ENCODE measurements at places on chromosomes 4 and X.
A peak's percentile ranks its signal among the peaks of the same experiment; 100 is the strongest.

GRCh38 chr4:13054420-13054970 lies 429.6 kb downstream of the RAB28 start:
- no peak overlapping the region for H3K4me3 ChIP-seq
- DNase-seq, result no peak
- H3K36me3 ChIP-seq, result no peaks in the 10 kb centered on the region
- no peaks in the 10 kb centered on the region for H3K4me1 ChIP-seq
- H3K27ac ChIP-seq, result no peak overlapping the region

DNA sequence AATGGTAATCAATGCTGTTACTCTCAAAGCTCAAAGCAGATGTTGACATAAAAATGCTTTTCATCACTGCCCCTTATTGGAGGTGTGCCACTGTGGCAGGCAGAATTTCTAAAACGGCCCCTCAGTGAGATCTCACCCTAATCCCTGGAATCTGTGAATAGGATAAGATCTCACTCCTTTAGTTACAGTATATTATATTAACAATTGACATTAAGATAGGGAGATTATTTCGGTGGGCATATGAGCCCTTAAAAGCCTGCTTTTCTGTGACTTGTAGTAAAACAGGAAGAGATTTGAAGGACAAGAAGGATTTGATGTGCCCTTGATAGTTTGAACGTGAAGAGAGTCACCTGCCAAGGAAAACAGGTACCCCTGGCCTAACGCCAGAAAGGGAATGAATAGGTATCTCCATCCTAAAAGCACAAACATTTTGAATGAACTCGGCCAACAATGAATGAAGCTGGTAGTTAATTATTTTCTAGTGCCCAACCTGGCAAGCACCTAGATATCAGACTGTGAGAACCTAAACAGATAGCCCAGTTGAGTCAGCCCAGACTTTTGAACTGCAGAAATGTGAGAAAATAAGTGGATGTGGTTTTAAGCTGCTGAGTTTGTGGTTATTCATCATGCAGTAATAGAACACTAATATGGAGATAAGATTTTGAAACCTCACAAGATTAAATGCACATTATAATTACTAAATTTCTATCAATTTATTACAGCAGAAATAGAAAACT lies 881.6 kb downstream of the PCDH18 start:
- H3K4me3 ChIP-seq, result no peak overlapping the region
- no peak for DNase-seq
- H3K27ac ChIP-seq, result no peak overlapping the region
- H3K4me1 ChIP-seq, result no peaks in the 10 kb centered on the region

GRCh38 chr4:117425636-117426035 lies 340.3 kb upstream of the TRAM1L1 start:
- no peak for DNase-seq
- no peak overlapping the region for H3K27ac ChIP-seq
- no peaks in the 10 kb centered on the region for H3K36me3 ChIP-seq
- no peaks in the 10 kb centered on the region for H3K4me1 ChIP-seq
- no peaks in the 10 kb centered on the region for H3K27me3 ChIP-seq

- H3K4me3 ChIP-seq, result no peak overlapping the region
- H3K4me1 ChIP-seq, result no peaks in the 10 kb centered on the region
- no peak overlapping the region for H3K27ac ChIP-seq
- no peaks in the 10 kb centered on the region for H3K27me3 ChIP-seq
- DNase-seq, result no peak
- no peaks in the 10 kb centered on the region for H3K36me3 ChIP-seq
Observed at GRCh38 chr4:31598639-31599038, 878.5 kb downstream of the PCDH7 start.

GRCh38 chr4:6548201-6548881 lies 26.6 kb upstream of the MAN2B2 start:
- H3K27me3 ChIP-seq, result no peaks in the 10 kb centered on the region
- H3K36me3 ChIP-seq, result no peaks in the 10 kb centered on the region
- DNase-seq, result no peak
- no peaks in the 10 kb centered on the region for H3K4me1 ChIP-seq
- H3K27ac ChIP-seq, result no peak overlapping the region

GRCh38 chrX:56279863-56280262 lies 47.7 kb downstream of the KLF8 start:
- no peaks in the 10 kb centered on the region for H3K27me3 ChIP-seq
- no peak overlapping the region for H3K27ac ChIP-seq
- DNase-seq, result no peak
- H3K4me3 ChIP-seq, result no peak overlapping the region

DNA sequence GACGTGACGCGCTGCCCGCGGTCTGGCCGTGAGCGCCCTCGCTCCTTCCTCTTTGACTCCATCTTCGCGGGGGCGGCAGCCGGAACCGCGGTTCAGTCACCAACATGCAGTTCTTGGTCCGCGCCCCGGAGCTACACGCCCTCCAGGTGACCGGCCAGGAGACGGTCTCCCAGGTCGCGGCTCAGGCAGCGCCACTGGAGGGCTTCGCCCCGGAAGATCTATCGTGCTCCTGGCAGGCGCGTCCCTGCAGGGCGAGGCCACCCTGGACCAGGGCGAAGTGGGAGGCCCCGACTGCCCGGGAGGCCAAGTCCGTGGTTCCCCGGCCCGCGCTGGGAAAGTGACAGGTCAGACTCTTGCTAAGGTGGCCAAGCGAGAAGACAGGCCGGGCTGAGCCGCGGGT lies 2.9 kb downstream of the TRIML2 start:
- H3K27me3 ChIP-seq, result no peaks in the 10 kb centered on the region
- no peak overlapping the region for H3K27ac ChIP-seq
- H3K36me3 ChIP-seq, result no peaks in the 10 kb centered on the region
- no peak overlapping the region for H3K4me3 ChIP-seq

DNA sequence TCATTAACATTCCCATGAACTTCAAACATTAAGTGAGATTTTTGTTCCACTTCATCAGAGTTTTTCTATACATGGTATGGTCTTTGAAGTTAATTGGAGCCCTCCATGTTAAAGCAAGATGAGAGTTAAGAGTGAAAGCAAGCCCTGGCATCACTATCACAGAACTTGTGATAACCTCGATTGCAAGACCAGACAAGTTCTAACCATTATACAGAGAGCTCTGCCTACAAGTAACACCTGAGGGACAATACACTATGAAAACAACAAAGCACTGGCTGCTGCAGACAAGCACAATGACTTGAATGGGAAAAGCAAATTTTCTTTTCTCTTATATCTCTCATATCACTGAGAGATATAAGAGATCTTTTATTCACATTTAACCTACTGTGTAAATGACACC lies 126.6 kb upstream of the GYPA start:
- H3K4me3 ChIP-seq, result no peak overlapping the region
- no peak overlapping the region for H3K27ac ChIP-seq
- H3K4me1 ChIP-seq, result no peaks in the 10 kb centered on the region

- no peaks in the 10 kb centered on the region for H3K36me3 ChIP-seq
- no peak overlapping the region for H3K27ac ChIP-seq
- H3K27me3 ChIP-seq, result no peaks in the 10 kb centered on the region
Observed at GRCh38 chrX:23811108-23811651, 28.2 kb downstream of the SAT1 start.

DNA sequence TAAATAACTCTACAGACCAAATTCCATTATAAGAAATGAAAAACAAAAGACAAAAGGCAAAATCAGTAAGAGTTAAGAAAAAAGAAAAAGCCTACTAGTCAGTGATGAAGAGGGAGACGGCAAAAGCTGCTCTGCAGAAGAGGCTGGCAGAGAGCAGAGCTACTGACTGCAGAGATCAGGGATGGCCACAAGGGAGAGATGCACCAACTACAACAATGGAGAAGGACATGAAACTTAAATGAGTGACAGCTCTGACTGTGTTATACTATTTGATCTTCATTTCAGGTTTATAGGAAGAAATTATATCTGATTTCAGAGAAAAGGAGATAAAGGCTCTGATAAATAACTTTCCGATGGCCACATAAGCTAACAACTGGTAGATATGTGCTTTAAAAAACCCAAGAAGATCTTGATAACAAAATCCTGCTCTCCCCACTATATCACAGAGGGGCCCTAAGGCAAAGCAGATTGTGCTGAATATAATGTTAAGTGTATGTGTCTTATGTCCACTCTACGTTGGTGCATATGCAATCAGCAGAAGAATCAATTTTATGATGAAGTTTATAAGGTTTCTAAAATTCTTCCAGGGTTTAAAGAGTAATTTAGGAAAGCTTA lies 58.4 kb upstream of the COX18 start:
- H3K4me1 ChIP-seq, result no peaks in the 10 kb centered on the region
- H3K27me3 ChIP-seq, result no peaks in the 10 kb centered on the region
- no peaks in the 10 kb centered on the region for H3K36me3 ChIP-seq

- no peak for DNase-seq
- peaks cover 8% of the 10 kb centered on the region for H3K4me1 ChIP-seq
- no peaks in the 10 kb centered on the region for H3K27me3 ChIP-seq
- no peak overlapping the region for H3K27ac ChIP-seq
- no peak overlapping the region for H3K4me3 ChIP-seq
- H3K36me3 ChIP-seq, result no peaks in the 10 kb centered on the region
Observed at GRCh38 chrX:46849933-46850332, 13.1 kb downstream of the RP2 start.

DNA sequence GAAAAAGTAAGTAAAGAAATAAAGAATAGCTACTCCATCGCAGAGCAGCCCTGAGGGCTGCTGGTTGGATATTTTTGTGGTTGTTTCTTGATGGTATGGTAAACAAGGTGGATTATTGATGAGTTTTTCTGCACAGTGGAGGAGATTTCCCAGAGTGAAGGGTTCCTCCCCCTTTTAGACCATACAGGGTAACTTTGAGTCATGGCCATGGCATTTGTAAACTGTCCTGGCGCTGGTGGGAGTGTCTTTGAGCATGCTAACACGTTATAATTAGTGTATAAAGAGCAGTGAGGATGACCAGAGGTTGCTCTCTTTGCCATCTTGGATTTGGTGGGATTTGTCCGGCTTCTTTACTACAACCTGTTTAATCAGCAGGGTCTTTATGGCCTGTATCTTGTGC lies 128.2 kb downstream of the ASMT start:
- DNase-seq, result no peak
- no peak overlapping the region for H3K27ac ChIP-seq

GRCh38 chr4:42331914-42332368 lies 65.3 kb upstream of the SHISA3 start:
- H3K27me3 ChIP-seq, result no peaks in the 10 kb centered on the region
- H3K4me3 ChIP-seq, result no peak overlapping the region
- no peak for DNase-seq
- no peak overlapping the region for H3K27ac ChIP-seq
- no peaks in the 10 kb centered on the region for H3K4me1 ChIP-seq

DNA sequence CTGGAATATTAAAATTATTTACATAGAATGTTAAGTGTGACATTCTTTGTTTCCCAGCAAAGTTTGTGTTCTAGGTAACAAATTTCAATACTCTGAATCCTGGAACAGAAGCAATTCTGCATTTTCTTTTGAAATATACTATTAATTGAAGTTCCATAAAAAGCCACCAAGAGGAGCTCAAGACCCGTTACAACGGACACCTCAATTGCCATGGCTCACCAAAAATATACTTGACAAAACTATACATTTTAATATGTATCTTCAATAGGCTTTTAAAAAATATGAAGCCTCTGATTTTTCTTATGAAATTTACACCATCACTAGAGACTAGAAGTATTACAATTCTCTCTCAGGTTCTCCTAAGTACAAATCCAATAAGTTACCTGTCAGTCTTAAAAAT lies 111.4 kb downstream of the NYX start:
- no peaks in the 10 kb centered on the region for H3K36me3 ChIP-seq
- H3K4me3 ChIP-seq, result no peak overlapping the region
- H3K27me3 ChIP-seq, result peaks cover 13% of the 10 kb centered on the region
- peaks cover 26% of the 10 kb centered on the region for H3K4me1 ChIP-seq
- no peak for DNase-seq
- peak overlapping the region; percentile 73 for H3K27ac ChIP-seq

- no peaks in the 10 kb centered on the region for H3K36me3 ChIP-seq
- no peaks in the 10 kb centered on the region for H3K4me1 ChIP-seq
- H3K27me3 ChIP-seq, result no peaks in the 10 kb centered on the region
- H3K27ac ChIP-seq, result no peak overlapping the region
- no peak overlapping the region for H3K4me3 ChIP-seq
Observed at GRCh38 chrX:115911967-115912366, 258.6 kb upstream of the AGTR2 start.

- H3K36me3 ChIP-seq, result no peaks in the 10 kb centered on the region
- H3K27me3 ChIP-seq, result peaks cover 47% of the 10 kb centered on the region
- H3K27ac ChIP-seq, result no peak overlapping the region
Observed at GRCh38 chr4:8722556-8722955, 130.0 kb downstream of the CPZ start.

GRCh38 chrX:133402830-133403625 lies 12.3 kb downstream of the GPC4 start:
- H3K27ac ChIP-seq, result no peak overlapping the region
- H3K4me3 ChIP-seq, result no peak overlapping the region
- no peak for DNase-seq
- no peaks in the 10 kb centered on the region for H3K4me1 ChIP-seq

DNA sequence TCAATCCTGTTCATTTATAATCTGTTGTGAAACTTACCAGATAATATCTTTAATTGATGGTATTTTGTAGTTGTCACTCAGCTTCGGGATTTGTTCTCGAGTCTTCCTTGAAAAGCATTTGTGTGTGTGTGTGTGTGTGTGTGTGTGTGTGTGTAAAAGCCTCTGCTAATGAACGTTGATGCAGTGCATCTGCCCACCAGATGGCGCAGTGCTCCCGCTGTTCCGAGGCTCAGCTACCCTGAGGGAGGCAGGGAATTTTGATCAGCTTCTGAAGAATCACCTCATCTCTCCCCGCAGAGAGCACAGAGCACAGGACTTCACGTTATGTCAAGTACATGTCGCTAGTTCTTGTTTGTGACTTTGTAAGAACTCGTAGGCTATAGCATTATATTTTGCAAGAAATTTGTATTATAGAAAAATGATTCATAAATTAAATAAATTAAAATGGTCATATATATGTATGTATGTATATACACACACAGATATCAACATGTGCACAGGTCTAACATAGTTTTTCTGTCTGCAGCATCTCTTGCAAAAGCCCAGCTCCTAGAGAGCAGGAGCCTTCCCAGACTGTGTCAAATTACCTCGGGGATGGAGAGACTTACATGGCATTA lies 316.7 kb upstream of the IGFBP7 start:
- peak; percentile 78 for DNase-seq
- no peaks in the 10 kb centered on the region for H3K36me3 ChIP-seq
- H3K4me1 ChIP-seq, result no peaks in the 10 kb centered on the region
- H3K27ac ChIP-seq, result no peak overlapping the region
- H3K27me3 ChIP-seq, result no peaks in the 10 kb centered on the region

DNA sequence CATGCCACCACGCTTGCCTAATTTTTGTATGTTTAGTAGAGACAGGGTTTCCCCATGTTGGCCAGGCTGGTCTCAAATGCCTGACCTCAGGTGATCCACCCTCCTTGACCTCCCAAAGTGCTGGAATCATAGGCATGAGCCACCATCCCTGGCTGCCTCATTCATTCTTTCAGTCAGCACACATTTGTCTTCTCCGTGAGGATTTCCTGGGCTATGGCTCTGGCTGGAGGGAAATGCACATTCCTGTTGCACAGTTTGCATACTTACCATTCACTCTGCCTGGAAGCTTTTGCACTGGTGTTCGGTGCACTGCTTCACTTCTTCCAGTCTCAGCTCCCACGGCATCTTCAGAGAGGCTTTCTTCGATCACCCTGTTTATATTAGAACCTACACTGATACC lies 267.8 kb downstream of the STIM2 start:
- no peaks in the 10 kb centered on the region for H3K27me3 ChIP-seq
- H3K4me1 ChIP-seq, result no peaks in the 10 kb centered on the region
- no peak overlapping the region for H3K27ac ChIP-seq
- no peaks in the 10 kb centered on the region for H3K36me3 ChIP-seq
- no peak overlapping the region for H3K4me3 ChIP-seq

- no peak overlapping the region for H3K27ac ChIP-seq
- DNase-seq, result no peak
- H3K4me1 ChIP-seq, result no peaks in the 10 kb centered on the region
- H3K36me3 ChIP-seq, result no peaks in the 10 kb centered on the region
- H3K27me3 ChIP-seq, result peaks cover 7% of the 10 kb centered on the region
- H3K4me3 ChIP-seq, result no peak overlapping the region
Observed at GRCh38 chrX:70592091-70592490, 147.5 kb downstream of the DLG3 start.
